NCI-H1930 (cell line): ENCODE measurements at places on chromosomes 2 and 18.
A peak's percentile ranks its signal among the peaks of the same experiment; 100 is the strongest.

DNA sequence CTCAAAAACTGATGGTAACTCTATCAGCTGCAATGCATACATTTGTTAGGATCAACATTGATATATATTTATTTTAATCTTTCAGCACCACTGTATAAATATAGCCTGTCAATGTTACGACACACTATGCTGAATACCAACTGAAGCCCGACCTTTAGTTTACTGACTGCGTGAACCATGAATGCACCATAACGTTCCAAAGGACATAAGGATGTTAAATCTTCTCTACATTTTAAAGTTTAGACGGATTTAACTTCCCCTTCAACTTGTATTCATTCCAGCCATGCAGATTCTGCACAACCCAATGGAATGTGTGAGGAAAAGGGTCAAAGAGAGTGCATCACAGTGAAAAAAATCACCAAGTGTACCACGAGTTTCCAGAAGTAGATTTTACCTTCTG lies 489.5 kb downstream of the IRS1 start:
- no peak for DNase-seq

- DNase-seq: no peak
These were observed 71.3 kb downstream of the C1D start for GRCh38 chr2:67991456-67991855.

DNA sequence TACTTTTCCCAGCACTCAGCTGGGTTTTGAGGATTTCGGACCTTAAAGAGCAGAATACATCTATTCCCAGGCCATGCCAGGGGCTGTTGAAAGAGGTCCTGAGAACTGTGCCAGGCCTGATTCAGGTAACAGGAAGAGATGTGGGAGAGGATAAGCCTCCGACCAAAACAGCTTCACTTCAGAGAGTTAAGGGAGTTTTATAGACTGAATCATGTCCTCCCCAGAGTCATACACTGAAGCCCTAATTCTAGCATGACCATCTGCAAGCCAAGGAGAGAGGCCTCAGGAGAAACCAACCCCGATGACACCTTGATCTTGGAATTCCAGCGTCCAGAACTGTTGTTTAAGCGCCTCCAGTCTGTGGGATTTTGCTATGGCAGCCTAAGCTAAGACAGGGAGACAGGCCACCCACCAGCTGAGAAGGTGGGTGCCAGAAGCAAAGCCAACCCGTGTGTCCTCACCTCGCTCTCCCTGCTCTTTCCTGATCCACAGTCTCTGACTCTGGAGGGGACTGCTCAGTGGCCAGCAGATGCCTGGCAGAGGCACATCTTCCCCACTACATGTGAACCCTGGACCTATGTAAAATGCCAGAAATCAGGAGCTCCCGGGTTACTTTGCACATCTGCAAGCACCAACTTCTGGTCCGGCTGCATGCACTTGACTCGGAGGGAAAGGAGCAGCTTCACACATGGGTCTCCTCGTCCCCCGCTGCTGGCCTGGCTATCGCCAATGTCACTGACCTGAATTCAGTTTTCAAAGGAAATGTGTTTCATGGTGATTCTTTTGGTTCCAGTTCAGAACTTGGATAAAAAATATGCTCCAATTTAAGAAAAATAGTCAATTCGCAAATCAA lies 116.8 kb upstream of the EPC2 start:
- DNase-seq: no peak

- DNase-seq: no peak
These were observed 102.4 kb downstream of the BABAM2 start for GRCh38 chr2:27992787-27993401.

- DNase-seq: peak; percentile 50
These were observed 583 bp downstream of the CERS6 start for GRCh38 chr2:168456521-168457189.

GRCh38 chr2:114642166-114642770 lies 199.8 kb downstream of the DPP10 start:
- DNase-seq: no peak

- no peak for DNase-seq
These were observed 145.5 kb downstream of the ZNF385B start for GRCh38 chr2:179715871-179716270.

- no peak for DNase-seq
These were observed 647 bp downstream of the PSME4 start for GRCh38 chr2:53969968-53970723.
